ENCODE measurements at places on chromosomes 12 and 14.
A peak's percentile ranks its signal among the peaks of the same experiment; 100 is the strongest.

DNA sequence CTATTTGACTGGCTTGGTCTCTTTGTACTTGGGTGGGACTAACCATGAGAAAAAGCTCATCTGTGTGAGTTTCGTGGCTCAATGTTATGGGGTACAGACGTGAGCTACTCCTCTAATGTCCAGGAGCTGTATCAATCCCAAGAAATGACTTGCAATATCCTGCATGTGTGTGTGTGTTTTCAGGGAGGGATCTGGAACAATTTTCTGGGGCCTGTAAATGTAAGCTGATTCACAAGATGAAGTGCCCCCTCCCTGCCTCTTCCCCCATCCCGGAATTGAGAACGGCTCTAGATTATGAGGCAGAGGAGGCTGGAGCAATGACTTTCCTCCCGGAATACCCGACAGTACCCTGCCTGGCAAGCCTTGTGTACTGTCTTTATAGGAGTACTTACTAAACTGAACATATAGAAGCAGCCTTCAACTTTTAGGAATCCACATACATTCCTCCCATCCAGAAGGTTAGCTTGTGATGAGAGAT is 53.9 kb downstream of the TMX1 start:
- no peak for DNase-seq

GRCh38 chr14:93156693-93157369 is 27.9 kb downstream of the MOAP1 start:
- DNase-seq = peak; percentile 14

GRCh38 chr12:55188974-55189556 is 31.8 kb upstream of the OR10A7 start:
- DNase-seq = peak; percentile 80

DNA sequence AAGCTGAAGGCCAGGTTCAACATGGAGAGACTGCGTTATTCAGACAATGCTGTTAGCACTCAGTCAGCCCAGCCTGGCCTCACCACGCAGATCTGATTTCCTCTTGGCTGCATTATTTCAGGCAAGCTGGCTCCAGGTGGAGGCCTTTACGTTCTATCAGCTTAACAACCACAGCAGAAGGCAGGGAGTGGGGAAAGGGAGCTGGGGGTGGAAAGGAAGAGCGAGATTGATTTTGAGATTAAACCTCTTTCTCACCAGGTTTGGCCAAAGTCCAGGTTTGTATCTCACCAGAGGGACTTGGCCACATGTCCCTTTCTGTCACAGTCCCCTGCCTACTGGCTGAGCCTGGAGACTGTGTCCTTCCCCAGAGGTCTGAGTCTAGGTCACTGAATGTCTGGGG is 543.7 kb upstream of the TMEM132C start:
- no peak for DNase-seq

- no peak for DNase-seq
Observed at GRCh38 chr12:64669270-64669842, 59.1 kb downstream of the RASSF3 start.

GRCh38 chr14:51957950-51958349 is 31.4 kb upstream of the RTRAF start:
- no peak for DNase-seq

All from neural progenitor cell (in vitro differentiated cells).